CD8-positive, alpha-beta T cell (primary cell): ENCODE measurements at places on chromosomes 7 and 10.

- no peak for DNase-seq
Measured at GRCh38 chr7:148474481-148475025, 116.0 kb upstream of the C7orf33 start.

- DNase-seq: no peak
Measured at GRCh38 chr10:132926777-132927650, 15.4 kb downstream of the CFAP46 start.

- no peak for DNase-seq
Measured at GRCh38 chr10:74307061-74307651, 156.1 kb downstream of the ADK start.

GRCh38 chr7:41679566-41679965, 23.3 kb downstream of the INHBA start:
- no peak for DNase-seq

DNA sequence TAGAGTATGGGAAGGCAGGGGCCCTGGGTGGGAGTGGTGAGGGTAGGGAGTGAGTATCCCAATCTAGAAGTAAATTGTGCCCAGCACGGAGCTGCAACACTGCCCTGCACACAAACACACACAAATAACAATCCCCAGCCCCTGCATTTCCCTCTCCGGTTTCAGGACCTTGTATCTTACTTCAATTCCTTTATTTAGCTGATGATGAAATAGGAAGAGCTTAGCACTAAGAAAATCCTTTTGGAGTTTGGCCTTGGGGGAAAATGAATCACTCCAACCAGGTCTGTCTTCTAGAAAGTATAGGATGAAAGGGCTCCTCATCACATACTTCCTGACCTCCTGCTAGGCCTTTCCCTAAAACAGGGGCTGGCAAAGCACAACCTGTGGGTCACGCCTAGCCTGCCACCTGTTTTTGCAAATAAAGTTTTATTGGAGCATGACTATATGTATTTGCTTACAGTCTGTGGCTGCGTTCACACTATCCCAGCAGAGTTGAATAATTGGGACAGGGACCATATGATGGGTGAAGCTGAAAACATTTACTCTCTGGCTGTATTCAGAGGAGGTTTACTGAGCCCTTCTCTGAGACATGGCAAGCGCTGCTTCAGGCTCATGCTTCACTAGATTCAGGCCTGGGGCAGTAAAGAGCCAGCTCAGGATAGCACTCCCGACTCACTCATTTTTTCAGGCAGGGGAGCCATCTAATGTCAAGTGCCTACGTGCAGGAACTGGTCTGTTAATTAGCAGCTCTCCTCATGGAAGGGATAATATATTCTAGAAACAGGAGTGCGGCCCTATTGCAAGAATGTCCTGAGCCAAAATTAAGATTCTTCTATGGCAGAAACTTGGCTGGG, 111.0 kb downstream of the EGFR start:
- DNase-seq: no peak

DNA sequence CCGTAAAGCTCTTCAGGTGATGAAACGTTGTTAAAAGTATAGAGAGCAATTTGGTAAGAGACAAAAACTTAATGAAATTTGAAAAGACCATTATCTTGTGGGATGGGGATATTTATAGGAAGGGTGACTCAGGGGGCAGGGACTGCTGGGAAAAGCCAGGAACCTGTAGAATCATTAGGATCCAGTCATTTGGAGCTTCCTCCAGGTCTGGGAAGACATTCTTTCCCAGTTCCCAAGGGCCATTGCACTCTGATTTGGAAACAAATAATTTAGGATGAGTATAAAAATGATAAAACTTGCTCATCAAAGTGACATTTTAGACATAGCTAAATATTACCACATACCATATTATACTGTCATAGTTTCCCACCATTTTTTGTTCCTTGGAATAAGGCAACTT, 143.9 kb downstream of the PFKFB3 start:
- no peak for DNase-seq

DNA sequence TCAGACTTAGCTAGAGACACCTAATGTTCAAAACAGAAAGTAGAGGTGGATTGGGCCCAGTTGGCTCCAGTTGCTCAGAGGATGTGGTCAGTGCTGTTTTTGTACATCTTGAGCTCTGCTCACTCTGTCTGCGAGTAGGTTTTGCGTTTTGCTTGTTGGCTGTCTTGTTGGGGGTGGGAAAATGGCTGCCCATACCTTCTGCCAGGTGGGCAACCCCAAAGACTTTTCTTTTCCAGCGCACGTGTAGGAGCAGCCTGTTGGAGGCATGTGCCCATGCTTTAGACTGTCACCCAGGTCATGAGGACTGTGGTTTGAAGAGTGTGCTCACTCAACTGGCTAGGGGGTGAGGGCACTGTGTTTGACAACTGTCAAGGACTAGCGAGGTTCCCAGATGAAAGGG, 73.9 kb downstream of the KAT6B start:
- DNase-seq: peak; percentile 58

GRCh38 chr10:61731638-61732037, 68.9 kb downstream of the CABCOCO1 start:
- DNase-seq: no peak

DNA sequence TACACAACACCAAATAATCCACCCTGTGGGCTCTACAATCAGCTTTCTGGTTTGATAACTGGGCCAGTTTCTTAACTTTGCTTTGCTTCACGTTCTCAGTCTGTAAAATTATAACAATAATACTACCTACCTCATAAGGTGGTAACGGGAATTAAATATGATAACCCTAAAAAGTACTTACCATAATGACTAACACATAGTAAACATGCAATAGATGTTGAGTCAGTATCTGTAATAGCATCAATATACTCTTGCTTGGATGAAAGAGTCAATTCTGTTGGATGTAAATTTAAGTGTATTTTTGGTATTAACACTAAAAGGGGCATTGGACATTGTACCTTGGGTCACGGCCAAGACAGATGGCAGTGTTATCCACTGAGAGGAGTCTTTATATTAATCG, 160.5 kb downstream of the FOXP2 start:
- DNase-seq: no peak

GRCh38 chr7:131629217-131629882, 72.9 kb upstream of the PODXL start:
- no peak for DNase-seq

- DNase-seq: no peak
Measured at GRCh38 chr10:36802490-36803153, 322.8 kb upstream of the ANKRD30A start.

- DNase-seq: peak; percentile 14
Measured at GRCh38 chr10:33211106-33211878, 123.2 kb downstream of the NRP1 start.
